GM12864 (cell line): ENCODE measurements at places on chromosomes 11 and 22.
A peak's percentile ranks its signal among the peaks of the same experiment; 100 is the strongest.

DNA sequence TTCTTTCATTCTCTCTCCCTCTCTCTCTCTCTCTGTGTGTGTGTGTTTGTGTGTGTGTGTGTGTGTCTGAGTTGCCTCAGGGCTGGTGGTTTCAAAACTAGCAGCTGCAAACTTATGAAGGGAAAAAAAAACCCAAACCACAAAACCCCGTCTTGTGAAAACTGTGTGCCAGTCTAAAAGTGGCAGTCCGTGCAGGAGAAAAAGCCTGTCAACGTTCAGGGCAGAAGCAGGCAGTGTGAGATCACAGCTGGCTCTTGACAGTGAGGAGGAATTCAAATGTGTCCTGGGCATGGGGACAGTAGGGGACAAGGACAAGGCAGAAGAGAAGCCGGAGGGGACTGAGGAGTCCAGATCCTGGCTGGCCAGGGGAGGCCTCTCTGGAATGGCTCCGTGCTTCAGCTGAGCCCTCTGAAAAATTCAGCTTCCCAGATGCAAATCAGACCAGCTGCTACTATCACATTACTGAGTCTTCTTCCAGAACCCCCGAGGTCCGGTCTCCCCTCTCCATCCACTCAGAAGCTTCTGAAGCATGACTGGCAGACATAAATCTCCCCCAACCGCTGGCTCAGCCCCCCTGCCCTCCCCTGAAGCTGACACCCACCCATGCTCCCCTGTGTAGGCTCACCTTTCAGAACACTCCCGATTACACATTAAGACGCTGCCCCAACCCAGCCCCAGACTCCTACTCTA is 31.9 kb downstream of the FLI1 start:
- DNase-seq = peak; percentile 89

GRCh38 chr11:32487270-32487669 is 51.9 kb upstream of the WT1 start:
- DNase-seq = no peak

GRCh38 chr11:72452495-72452894 is 18.2 kb upstream of the CLPB start:
- no peak for DNase-seq

DNA sequence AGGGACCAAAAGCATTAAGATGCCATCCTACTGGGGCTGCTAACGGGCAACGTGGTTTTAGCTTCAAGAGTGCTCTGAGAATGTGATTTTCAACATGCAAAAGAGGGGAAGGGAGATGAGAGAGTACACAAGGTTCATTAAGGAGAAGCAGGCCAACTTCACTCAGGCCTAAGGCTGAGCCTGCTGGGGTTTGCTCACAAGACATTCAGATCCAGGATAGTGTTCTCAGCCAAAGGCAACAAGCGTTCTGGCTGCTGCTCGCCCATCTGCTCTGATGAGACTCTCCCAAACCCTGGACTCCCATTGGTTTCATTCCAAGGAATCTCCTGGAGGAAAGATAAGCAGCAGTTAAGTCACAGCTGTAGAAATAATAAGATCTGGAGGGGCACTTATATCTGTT is 23.6 kb upstream of the UPB1 start:
- DNase-seq = no peak

- DNase-seq = no peak
Observed at GRCh38 chr11:43723617-43724016, 43.1 kb downstream of the HSD17B12 start.

GRCh38 chr11:19551457-19551856 is 161.2 kb upstream of the NAV2 start:
- peak; percentile 27 for DNase-seq

DNA sequence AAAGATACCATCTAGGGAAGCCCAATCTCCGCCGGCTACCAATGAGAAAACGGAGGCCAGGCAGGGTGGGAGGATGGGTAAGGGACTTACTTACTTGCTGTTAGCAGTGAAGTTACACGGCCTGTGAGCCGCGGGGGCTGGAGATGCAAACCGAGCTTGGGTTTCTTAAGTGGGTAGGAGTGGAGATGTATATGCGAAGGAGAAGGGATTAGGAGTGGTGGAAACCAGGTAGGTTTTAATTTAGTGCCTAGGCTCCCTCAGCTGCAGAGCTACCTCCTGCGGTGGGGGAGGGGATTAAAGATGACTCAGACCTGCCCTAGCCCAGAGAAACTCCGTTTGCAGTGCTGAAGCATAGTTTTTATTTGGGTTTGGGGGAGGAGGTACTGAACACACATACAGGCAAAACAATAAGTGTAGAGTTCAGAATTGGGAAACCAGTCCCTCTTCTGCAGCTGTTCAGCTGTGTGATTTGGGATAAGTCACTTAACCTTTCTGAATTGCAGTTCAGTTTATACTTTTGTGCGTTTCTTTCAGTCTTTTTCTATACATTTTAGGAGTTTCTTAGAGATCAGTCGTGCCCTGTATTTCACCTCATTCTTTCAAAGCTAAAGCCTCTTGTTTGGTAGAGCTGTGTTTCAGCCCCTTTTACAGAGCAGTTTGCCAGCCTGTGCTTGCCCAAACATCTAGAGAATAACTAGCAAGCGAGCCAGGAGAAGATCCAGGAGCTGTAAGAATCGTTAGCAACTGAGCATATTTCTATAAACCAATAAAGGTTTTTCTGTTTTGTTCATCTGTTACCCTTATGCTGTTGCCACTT is 596 bp upstream of the TNRC6B start:
- peak; percentile 48 for DNase-seq

GRCh38 chr22:43044290-43044712 is 29.4 kb upstream of the PACSIN2 start:
- no peak for DNase-seq

DNA sequence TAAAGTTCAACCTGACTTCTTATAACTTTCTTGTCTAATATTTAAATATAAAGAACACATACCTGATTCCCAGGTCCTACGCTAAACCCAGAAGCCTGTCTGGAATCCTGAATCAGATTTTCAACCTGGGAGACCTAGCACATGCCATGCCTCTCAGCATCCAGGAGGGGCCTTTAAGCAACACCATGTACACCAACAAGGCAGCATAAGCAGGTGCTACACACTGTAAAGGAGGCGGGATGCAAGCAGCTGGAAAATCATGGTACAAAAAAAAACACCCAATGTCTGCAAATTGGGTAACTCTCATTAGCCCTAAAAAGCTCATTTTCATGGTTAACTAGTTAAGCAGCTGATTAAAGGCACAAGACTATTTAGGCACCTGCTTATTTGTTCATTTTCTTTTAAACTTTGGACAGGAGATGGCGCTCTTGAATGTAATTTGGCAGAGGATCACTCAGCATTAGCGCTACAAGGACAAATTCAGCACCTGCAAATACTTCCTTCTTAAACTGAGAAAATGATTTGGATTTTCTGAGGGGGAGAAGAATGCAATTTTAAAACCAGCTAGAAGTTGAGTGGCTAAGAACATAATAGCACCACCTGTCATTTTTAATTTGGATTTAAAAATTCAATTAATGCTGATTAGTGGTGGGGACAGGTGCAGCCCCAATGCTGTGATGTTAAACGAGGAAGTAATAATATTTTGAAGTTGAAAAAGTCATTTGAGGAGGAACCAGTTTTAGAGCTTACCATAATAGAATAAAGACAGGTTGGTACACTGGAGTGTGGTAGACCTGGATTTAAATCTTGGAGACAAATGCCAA is 104.0 kb downstream of the FAR1 start:
- DNase-seq = peak; percentile 35
